ENCODE measurements at places on chromosomes 1 and 21. TPM values are rescaled to one million over a fixed set of nuclear protein-coding genes. Genes with fewer than 3 reads are reported as not detected.
A peak's percentile ranks its signal among the peaks of the same experiment; 100 is the strongest.

GRCh38 chr1:22662318-22662717 is 9.3 kb downstream of the C1QB start:
- peak; percentile 93 for DNase-seq
- H3K36me3 ChIP-seq, result no peaks in the 10 kb centered on the region
- no peak overlapping the region for H3K27ac ChIP-seq
- H3K4me3 ChIP-seq, result peak overlapping the region; percentile 54
- H3K4me1 ChIP-seq, result no peaks in the 10 kb centered on the region

DNA sequence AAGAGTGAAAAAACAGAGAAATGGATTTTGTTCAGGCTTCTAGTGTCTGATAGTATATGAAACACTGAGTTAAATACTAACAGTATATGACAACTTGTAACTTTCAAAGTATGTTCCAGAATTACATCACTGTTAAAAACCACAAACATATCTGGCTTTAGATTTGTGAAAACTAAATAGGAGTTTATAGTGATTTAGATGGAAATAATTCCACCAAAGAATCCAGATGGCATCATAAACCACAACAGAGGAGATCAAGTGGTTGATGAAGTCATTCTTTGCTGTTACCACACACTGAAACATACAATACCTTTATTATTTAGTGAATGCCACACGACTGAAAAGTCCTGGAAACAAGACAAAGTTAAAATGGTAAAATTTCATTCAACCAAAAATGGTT is 37.2 kb downstream of the ALG14 start:
- H3K27ac ChIP-seq, result no peak overlapping the region
- H3K4me1 ChIP-seq, result no peaks in the 10 kb centered on the region
- no peaks in the 10 kb centered on the region for H3K27me3 ChIP-seq
- DNase-seq, result no peak
- no peaks in the 10 kb centered on the region for H3K36me3 ChIP-seq
- no peak overlapping the region for H3K4me3 ChIP-seq

- DNase-seq, result no peak
- 0 out of 2 replicates have a peak, but pooled peaks cover 2% of the 10 kb centered on the region for H3K36me3 ChIP-seq
These were observed 9.4 kb downstream of the KIRREL1 start for GRCh38 chr1:158002631-158003405.

DNA sequence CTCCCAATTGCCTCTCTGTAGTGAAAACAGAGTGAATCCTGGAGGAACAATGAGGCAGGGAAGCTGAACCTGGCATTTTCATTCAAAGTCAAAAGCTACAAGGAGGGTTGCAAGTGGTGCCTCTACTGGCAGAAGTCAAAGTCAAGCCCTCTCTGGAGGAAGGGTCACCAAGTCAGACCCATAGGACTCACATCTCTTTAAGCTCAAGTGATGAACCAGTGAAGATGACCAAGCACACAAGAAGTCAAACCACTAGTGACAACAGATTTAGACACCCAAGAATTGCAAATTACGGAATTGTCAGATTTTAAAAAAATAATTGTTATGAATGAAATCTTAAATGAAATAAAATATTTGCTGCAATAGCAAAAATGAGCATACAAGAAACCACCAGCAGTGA is 81.1 kb upstream of the ATP1B1 start:
- no peaks in the 10 kb centered on the region for H3K4me1 ChIP-seq
- no peaks in the 10 kb centered on the region for H3K36me3 ChIP-seq
- no peak for DNase-seq
- H3K27ac ChIP-seq, result no peak overlapping the region
- no peaks in the 10 kb centered on the region for H3K27me3 ChIP-seq

- DNase-seq, result no peak
- no peak overlapping the region for H3K27ac ChIP-seq
- peaks cover 19% of the 10 kb centered on the region for H3K36me3 ChIP-seq
- H3K27me3 ChIP-seq, result no peaks in the 10 kb centered on the region
These were observed 44.2 kb downstream of the SCYL3 start for GRCh38 chr1:169849346-169850022.

DNA sequence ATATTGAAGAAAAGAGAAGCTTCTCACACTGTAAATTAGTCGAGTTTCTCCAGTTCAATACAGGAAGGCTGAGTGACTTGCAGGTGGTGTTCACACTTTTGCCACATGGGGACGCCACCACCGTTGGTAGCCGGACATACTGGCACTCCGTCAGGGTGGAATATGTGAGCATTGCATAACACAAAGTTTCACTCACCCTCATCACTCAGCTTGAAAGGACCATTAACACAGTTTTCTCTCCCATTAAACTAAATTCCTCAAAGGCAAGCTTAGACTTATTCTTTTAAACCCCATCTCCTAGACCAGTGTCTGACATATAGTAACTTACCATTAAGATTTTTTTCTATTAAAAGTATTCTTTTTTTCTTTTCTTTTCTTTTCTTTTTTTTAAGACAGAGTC is 105.3 kb upstream of the SERBP1 start:
- no peaks in the 10 kb centered on the region for H3K4me1 ChIP-seq
- H3K27me3 ChIP-seq, result no peaks in the 10 kb centered on the region
- no peak overlapping the region for H3K4me3 ChIP-seq
- DNase-seq, result peak; percentile 77

DNA sequence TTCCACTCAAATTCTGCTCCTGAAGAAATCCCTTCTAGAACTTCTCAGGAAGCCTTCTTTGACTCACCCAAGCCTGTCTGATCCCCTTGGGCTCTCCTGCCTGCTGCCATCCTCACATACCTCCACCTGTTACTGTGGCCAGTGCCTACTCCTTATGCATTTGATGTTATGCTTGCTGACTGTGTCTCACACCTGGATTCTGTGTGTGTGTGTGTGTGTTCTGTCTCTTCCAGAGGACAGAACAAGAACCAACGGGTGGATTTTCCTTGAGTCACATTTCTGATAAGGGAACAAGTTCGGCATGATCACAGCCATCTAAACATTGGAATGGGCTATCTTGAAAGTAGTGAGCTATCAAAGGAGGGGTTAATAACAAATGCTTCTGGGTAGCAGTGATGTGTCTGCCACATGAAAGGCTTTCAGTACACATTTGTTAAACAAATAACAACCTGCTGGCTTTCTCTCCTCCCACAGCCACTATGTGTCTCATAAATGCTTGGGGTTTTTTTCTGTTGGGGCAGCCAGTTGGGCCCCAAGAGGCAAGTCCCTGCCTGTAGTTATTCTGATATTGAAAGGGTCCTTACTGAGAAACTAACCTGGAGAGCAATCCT is 8.9 kb upstream of the GPR37L1 start:
- DNase-seq, result no peak
- H3K4me3 ChIP-seq, result no peak overlapping the region
- no peaks in the 10 kb centered on the region for H3K4me1 ChIP-seq

DNA sequence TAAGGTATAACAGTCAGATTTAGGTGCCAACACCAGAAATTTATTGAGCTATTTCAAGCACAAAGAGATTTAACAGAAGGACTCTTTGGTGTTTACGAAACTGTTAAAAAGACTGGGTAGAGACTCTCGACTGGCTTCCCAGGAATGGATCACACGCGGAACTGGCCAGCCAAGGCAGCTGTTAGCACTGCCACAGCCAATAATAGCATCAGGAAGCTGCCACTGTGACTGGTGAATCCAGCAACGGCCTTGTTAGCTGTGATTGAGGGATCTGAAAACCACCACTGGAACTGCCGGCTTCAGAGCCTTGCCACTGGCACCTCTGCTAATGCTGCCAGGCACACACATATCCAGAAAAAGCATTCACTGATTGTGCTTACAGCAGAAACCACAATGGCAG is 10.6 kb upstream of the SIM2 start:
- no peak overlapping the region for H3K4me3 ChIP-seq
- H3K4me1 ChIP-seq, result no peaks in the 10 kb centered on the region
- no peak for DNase-seq

DNA sequence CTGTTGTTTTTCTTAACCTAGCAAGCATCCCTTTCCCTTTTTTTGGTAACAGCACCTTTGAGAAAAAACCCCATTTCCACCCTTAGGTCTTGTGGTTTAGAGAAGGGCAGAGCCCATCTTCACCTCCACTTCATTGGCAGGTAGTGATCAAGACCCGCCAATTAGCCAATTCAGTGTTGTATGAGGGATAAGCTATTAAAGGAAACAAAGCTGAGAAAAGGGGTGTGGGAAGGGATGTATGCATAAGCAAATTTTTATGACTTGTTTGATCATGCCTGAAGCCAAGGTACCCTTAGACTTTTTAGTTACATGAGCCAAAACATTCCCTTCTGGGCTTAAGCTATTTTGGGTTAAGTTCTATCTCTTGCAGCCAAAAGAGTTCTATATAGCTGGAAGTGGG is 3.6 kb upstream of the ZNF697 start:
- H3K36me3 ChIP-seq, result no peaks in the 10 kb centered on the region
- H3K4me1 ChIP-seq, result peaks cover 9% of the 10 kb centered on the region
- no peak overlapping the region for H3K27ac ChIP-seq
- H3K4me3 ChIP-seq, result no peak overlapping the region

DNA sequence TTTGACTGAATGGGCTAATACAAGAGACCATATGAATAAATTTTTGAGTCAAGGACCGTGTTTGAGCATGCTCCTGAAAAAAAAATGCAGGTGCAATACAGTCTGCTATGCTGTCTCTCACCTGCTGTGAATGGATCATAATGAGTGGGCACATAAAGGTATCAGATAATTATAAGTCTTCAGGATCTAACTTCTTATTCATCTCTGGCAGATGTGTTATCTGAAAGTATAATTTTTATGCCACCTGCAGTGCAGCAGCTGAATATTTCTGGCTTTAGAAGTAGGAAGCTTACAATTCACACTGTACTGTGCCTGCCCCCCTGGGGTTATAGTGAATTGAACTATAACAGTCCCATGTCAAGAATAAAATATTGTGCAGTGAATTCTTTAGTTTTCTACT is 333.3 kb downstream of the MRPL39 start:
- DNase-seq, result no peak
- no peak overlapping the region for H3K27ac ChIP-seq
- H3K4me1 ChIP-seq, result no peaks in the 10 kb centered on the region
- no peak overlapping the region for H3K4me3 ChIP-seq

DNA sequence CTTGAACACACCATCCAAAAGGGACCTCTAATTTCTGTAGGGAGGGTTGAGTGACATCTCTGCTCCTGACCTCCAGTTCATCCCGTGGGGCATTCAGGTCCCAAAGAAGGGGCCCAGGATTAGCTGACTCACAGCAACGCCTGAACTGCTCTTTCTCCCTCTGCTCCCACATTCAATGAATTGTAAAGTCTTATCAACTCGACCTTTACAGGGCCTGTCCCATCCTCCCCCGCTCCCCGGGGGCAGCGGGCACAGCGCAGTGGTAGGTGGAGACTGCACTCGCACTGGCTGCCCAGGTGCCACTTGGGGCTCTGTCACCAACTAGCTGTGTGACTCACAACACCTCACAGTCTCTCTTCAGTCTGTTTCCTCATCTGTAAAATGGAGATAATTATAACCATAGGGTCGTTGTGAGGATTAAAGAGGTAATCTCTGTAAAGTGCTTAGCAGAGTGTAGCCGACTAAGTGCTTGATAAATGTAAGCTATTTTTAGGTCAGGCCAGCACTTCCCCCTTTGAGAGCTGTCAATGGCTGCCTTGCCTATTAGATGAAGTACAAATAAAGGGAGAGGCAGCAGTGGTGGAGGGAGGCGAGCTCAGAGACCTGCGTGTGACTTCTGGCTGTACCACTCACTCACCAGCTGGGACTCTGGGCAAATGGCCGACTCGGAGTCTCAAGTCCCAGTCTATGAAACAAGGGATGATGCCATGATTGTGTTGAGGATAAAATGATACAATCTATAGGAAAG is 637 bp upstream of the MYBPHL start:
- H3K27me3 ChIP-seq, result no peaks in the 10 kb centered on the region
- H3K4me3 ChIP-seq, result no peak overlapping the region
- H3K4me1 ChIP-seq, result no peaks in the 10 kb centered on the region
- DNase-seq, result no peak
- no peak overlapping the region for H3K27ac ChIP-seq

- no peaks in the 10 kb centered on the region for H3K4me1 ChIP-seq
- H3K4me3 ChIP-seq, result no peak overlapping the region
- no peak for DNase-seq
- no peaks in the 10 kb centered on the region for H3K36me3 ChIP-seq
- no peaks in the 10 kb centered on the region for H3K27me3 ChIP-seq
These were observed 316.0 kb upstream of the VAMP3 start for GRCh38 chr1:7454895-7455784.

DNA sequence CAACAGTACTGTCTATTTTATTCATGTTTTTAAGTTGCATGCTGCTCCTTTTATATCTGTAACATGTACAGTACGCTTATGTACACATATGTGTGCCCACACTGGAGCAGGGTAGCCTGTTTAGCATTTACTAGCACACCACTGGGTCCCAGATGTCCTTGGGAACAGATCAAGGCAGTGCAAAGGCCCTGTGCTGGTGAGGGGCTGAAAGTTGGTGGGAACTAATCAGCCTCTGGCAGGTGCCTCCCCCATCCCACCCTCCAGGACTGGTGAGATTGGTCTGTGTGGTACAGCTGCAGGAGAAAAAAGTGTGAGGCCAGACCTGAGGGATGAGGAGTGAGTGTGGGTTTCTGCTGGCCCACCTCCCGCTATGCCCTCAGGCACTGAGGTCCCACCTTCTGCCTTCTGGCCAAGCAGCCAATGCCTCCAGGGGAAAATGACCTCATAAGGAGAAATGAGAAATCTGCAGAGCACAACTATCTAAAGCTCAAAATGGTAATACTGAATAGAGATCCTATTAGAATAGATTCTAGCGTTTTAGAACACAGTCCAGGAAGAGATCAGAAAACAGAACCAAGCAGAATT is 58.9 kb downstream of the POFUT2 start:
- H3K27me3 ChIP-seq, result no peaks in the 10 kb centered on the region
- no peak overlapping the region for H3K4me3 ChIP-seq
- H3K27ac ChIP-seq, result no peak overlapping the region
- no peaks in the 10 kb centered on the region for H3K36me3 ChIP-seq
- no peaks in the 10 kb centered on the region for H3K4me1 ChIP-seq

DNA sequence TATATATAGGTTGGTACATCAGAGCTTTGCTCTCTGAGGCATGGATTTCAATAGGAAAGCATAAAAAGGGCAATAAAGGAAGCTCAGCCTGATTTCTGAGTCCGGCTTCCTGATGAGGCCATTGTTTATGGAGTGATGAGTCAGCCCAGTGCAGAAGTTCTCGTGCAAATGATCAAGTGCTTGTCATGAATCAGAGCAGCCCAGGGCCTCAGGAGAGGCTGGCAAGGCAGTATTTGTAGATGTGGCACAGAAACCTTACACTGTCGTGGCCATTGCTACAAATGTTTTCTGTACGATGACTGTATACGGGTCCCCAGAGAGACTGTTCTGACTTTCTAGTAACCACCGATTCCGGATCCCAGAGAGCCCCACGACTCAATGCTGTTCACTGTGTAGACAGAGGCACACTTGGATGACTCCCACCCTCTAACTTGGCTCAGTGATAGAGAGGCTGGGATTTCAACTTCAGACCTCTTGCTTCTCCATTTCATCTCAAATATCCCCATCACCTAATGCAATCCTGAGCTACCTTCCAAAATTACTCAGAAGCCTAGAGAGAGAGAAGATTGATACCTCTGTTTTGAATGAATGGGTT is 26.8 kb downstream of the UMODL1 start:
- H3K36me3 ChIP-seq, result peaks cover 13% of the 10 kb centered on the region

Gene PCP4
- total RNA-seq, result 0.77 TPM

Gene AIRE
- 0.17 TPM for total RNA-seq

Gene BGLAP
- 2.4 TPM for total RNA-seq

Gene GLMN
- 23.6 TPM for total RNA-seq

Gene GUCA2B
- total RNA-seq, result not detected
